Left ventricle myocardium inferior (tissue), 1 donor: ENCODE measurements at places on chromosomes 13 and 19. TPM values are rescaled to one million over a fixed set of nuclear protein-coding genes. Genes with fewer than 3 reads are reported as not detected.

DNA sequence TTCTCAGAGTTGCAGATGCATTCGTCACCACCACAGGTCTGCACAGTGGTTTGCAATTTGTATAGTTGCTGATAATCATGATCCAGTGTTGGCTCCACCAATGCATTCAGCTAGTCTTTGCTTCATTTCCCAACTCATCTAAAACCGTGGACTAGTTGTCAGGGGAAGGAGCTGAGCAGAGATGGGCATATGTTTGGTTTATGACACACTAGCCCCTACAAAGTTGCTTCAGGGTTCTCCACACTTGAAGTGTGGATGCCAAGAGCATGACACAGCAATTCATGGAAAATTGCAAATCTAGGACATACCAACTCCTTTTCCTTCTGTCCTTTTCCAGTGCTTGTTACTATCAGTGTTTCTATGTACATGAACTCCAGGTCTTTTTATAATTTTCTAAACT lies 168.0 kb downstream of the TNFSF13B start:
- no peaks in the 10 kb centered on the region for H3K36me3 ChIP-seq
- DNase-seq, result no peak
- H3K4me3 ChIP-seq, result no peak overlapping the region
- H3K27ac ChIP-seq, result no peak overlapping the region
- H3K4me1 ChIP-seq, result no peaks in the 10 kb centered on the region

DNA sequence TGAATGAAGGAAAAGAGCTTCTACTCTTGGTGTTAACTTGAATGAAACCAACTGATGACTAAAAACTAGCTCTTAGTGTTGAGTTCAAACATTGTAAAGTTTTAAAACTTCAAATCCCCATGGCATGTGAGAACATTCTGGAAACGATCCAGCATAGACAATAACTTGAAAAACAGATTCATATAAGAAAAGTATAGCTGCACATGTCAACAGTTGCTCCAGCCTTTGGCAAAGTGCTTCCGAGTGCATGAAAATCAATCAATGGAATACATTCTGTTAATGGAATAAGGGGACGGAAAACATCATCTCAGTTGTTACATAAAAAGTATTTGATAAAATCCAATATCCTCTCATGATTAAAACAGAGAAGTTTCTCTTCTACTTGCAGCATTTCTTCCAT lies 89.8 kb downstream of the MBNL2 start:
- peaks cover 91% of the 10 kb centered on the region for H3K4me1 ChIP-seq
- H3K27ac ChIP-seq, result no peak overlapping the region
- no peaks in the 10 kb centered on the region for H3K36me3 ChIP-seq
- H3K27me3 ChIP-seq, result no peaks in the 10 kb centered on the region

DNA sequence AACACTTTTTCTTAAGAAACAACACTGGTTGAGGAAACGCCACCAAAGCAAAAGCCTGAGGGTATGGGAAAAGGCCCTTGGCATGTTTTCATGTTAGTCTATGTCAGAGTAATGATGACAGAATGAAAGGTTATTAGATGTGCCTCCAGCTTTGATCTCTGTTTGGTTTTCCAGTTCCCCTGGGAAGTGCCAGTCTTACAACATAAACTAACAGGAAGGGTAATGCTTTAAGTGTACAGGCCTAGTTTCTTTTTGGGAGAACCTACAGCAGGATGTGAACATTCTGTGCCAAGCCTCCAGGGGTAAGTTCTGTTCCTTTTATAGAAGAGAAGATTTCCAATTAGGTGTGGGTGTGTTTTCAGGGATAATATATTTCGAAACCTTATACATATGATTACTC lies 121.7 kb downstream of the FNDC3A start:
- no peaks in the 10 kb centered on the region for H3K27me3 ChIP-seq
- H3K4me3 ChIP-seq, result no peak overlapping the region
- H3K4me1 ChIP-seq, result peaks cover 43% of the 10 kb centered on the region
- DNase-seq, result no peak
- peak overlapping the region; percentile 72 for H3K27ac ChIP-seq

DNA sequence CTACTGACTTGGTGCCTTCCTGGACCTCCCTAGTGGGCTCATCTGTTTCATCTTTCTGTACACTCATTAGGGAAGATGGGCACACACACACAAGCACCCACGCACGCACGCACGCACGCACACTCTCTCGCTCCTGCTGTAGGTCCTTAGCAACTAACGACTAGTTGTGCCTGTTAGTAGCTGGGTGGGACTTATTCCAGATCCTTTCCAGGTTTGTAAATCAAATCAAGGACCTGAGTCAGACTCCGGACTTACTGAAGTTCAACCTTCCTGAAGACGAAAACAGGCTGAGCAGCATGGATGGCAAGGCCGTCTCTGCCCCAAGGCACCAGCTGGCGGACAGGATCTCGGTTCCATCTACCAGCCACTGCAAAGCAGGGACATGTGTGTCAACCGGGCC lies 76.2 kb downstream of the SLC15A1 start:
- no peak for DNase-seq
- no peak overlapping the region for H3K27ac ChIP-seq
- H3K36me3 ChIP-seq, result no peaks in the 10 kb centered on the region
- peaks cover 11% of the 10 kb centered on the region for H3K4me1 ChIP-seq
- H3K4me3 ChIP-seq, result no peak overlapping the region

SIAH3 gene
- total RNA-seq, result not detected

ANGPTL4 gene
- 8.4 TPM for total RNA-seq

LATS2 gene
- 20.2 TPM for total RNA-seq

VSTM2B gene
- not detected for total RNA-seq

S1PR5 gene
- 0.11 TPM for total RNA-seq

MBD3L3 gene
- total RNA-seq, result not detected
